ENCODE measurements at places on chromosomes 12 and 14. TPM values are rescaled to one million over a fixed set of nuclear protein-coding genes. Genes with fewer than 3 reads are reported as not detected.

SDR9C7 gene
- total RNA-seq: not detected

TGM1 gene
- total RNA-seq: 13.5 TPM

PTGDR gene
- 7.4 TPM for total RNA-seq

SPRYD3 gene
- 51.8 TPM for total RNA-seq

NTF3 gene
- not detected for total RNA-seq

TUNAR gene
- total RNA-seq: not detected

LMNTD1 gene
- total RNA-seq: not detected

GRCh38 chr12:125996443-125996842 lies 931.2 kb downstream of the AACS start:
- H3K36me3 ChIP-seq: no peaks in the 10 kb centered on the region
- no peak overlapping the region for H3K4me3 ChIP-seq
- no peak for DNase-seq
- no peak overlapping the region for H3K27ac ChIP-seq
- H3K4me1 ChIP-seq: no peaks in the 10 kb centered on the region

DNA sequence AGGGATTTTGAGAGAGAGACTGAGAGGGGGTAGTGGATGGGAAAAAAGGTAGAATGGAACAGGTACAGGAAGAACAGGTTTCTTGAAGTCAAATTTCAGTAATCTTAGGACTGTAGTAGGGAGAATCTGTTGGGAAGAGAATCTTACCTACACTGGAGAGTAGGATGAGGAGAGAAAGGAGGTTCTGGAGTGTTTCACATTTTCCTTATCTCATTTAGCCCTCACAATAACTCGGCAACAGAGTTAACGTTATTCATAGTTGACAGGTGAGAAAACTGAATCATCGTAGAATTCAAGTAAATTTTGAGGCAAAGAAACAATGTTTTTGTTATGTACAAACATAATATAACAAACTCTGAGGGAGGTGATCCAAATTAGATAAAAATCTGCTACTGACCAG lies 17.2 kb upstream of the STRN3 start:
- H3K4me1 ChIP-seq: no peaks in the 10 kb centered on the region
- no peaks in the 10 kb centered on the region for H3K27me3 ChIP-seq
- H3K36me3 ChIP-seq: no peaks in the 10 kb centered on the region
- DNase-seq: no peak
- H3K27ac ChIP-seq: no peak overlapping the region
- no peak overlapping the region for H3K4me3 ChIP-seq

- H3K27me3 ChIP-seq: no peaks in the 10 kb centered on the region
- no peak overlapping the region for H3K27ac ChIP-seq
- no peaks in the 10 kb centered on the region for H3K4me1 ChIP-seq
These were observed 22.5 kb upstream of the AKAP6 start for GRCh38 chr14:32306549-32306948.

- H3K27ac ChIP-seq: no peak overlapping the region
- no peaks in the 10 kb centered on the region for H3K4me1 ChIP-seq
- peaks cover 62% of the 10 kb centered on the region for H3K36me3 ChIP-seq
- H3K27me3 ChIP-seq: no peaks in the 10 kb centered on the region
These were observed 52.9 kb downstream of the GPATCH2L start for GRCh38 chr14:76204461-76205230.

DNA sequence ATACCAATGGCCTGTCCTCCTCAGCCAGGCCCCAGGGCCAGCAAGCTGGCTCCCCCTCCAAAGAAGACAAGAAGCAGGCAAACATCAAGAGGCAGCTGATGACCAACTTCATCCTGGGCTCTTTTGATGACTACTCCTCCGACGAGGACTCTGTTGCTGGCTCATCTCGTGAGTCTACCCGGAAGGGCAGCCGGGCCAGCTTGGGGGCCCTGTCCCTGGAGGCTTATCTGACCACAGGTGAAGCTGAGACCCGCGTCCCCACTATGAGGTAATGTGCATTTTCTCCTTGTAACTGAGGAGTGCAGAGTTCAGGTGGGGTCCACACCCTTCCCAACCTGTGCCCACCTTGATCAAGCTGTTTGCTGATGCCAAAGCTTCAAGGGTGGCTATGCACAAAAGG lies 23.4 kb downstream of the ACACB start:
- DNase-seq: no peak
- H3K4me3 ChIP-seq: no peak overlapping the region
- H3K36me3 ChIP-seq: peaks cover 25% of the 10 kb centered on the region
- peaks cover under 1% of the 10 kb centered on the region for H3K4me1 ChIP-seq

DNA sequence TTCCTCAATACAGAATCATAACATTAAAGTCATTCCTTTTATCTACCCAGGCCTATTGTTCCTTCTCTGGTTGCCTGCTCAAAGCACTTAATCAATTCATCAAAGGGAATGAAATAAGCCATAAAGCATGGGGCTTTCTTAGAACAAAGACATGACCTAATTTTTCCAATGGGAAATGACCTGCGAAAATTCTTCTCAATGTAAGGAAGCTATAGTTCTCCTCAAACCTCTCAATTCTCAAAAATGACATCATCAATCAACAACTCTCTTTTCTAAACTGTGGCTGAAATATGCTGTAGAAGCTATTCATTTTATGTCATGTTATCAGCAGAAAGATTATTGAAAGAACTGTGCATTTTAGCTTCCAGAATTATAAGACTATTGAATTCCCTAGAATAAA lies 116.0 kb upstream of the PTPRR start:
- H3K36me3 ChIP-seq: no peaks in the 10 kb centered on the region
- H3K4me3 ChIP-seq: no peak overlapping the region
- no peak overlapping the region for H3K27ac ChIP-seq
- no peaks in the 10 kb centered on the region for H3K4me1 ChIP-seq
- no peaks in the 10 kb centered on the region for H3K27me3 ChIP-seq

DNA sequence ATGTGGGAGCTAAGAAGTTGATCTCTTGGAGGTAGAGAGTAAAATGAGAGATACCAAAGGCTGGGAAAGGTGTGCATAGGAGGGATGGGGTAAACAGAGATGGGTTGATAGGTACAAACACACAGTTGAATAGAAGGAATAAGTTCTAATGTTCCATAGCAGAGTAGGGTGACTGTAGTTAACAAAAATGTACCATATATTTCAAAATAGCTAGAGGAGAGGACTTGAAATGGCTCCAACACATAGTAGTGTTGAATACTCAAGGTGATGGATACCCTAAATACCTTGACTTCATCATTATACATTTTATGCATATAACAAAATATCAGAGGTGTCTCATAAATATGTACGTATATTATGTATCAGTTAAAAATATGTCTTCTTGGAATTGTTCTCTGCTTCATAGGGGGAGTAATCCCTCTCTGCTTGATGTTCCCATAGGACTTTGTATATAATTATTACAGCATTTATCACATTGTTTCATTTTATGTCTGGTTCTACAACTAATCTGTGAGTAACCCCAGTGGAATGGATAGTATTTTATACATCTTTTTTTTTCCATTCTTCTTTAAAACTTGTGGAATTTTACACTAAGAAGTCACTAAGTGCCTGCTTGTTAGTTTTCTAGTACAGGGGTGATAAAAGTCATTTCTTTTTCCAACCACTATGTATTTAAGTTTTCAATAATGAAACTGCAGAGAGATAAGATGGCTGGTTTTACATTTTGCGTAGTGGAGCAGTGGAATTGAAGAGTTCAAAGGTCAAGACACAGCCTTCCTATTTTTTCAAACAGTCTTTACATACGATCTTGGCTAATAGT lies 1940.0 kb upstream of the SEL1L start:
- H3K36me3 ChIP-seq: no peaks in the 10 kb centered on the region
- H3K27ac ChIP-seq: no peak overlapping the region
- H3K4me3 ChIP-seq: no peak overlapping the region
- no peaks in the 10 kb centered on the region for H3K4me1 ChIP-seq

DNA sequence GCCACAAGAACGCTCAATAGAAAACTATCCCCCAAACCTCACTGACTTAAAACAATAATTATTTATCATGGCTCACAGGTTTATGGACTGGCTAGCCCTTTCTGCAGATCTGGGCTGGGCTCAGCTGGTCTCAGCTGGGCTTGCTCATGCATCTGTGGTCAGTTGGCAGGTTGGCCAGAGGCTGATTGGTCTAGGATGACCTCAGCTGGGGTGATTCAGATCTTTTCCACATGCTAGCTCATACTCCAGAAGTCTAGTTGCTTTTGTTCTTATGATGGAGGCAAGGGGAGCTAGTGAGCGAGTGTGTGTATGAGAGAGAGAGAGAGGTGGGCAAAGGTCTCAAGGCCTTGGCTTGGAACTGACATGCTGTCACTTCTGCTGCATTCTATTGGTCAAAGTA lies 181.2 kb upstream of the NRXN3 start:
- H3K36me3 ChIP-seq: no peaks in the 10 kb centered on the region
- H3K27ac ChIP-seq: peak overlapping the region; percentile 25
- DNase-seq: peak; percentile 31
- peaks cover 33% of the 10 kb centered on the region for H3K4me1 ChIP-seq
- H3K4me3 ChIP-seq: no peak overlapping the region

DNA sequence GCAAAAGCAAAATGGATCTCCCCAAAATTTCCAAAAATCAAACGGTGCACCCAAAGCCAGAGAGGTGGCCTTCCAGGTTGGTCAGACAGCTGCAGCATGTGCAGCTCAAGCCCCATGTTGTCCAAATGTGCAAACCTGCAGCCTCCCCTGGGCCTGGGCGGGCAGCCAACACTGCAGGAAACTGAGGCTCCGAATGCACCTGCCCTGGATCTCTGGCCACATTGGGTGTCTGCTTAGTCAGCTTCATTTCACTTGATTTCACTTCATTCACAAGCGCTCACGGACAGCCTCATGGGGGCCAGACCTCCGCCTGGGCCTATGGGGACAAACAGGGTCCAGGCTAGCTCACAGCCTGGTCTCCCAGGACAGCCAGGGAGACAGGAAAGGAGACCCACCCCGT lies 59.8 kb downstream of the BCL11B start:
- H3K4me1 ChIP-seq: no peaks in the 10 kb centered on the region
- no peaks in the 10 kb centered on the region for H3K36me3 ChIP-seq
- H3K27ac ChIP-seq: no peak overlapping the region
- no peak for DNase-seq

GRCh38 chr12:60920841-60921495 lies 1325.1 kb downstream of the SLC16A7 start:
- H3K27ac ChIP-seq: no peak overlapping the region
- no peaks in the 10 kb centered on the region for H3K27me3 ChIP-seq
- H3K4me1 ChIP-seq: no peaks in the 10 kb centered on the region
- no peak for DNase-seq
- H3K36me3 ChIP-seq: no peaks in the 10 kb centered on the region

DNA sequence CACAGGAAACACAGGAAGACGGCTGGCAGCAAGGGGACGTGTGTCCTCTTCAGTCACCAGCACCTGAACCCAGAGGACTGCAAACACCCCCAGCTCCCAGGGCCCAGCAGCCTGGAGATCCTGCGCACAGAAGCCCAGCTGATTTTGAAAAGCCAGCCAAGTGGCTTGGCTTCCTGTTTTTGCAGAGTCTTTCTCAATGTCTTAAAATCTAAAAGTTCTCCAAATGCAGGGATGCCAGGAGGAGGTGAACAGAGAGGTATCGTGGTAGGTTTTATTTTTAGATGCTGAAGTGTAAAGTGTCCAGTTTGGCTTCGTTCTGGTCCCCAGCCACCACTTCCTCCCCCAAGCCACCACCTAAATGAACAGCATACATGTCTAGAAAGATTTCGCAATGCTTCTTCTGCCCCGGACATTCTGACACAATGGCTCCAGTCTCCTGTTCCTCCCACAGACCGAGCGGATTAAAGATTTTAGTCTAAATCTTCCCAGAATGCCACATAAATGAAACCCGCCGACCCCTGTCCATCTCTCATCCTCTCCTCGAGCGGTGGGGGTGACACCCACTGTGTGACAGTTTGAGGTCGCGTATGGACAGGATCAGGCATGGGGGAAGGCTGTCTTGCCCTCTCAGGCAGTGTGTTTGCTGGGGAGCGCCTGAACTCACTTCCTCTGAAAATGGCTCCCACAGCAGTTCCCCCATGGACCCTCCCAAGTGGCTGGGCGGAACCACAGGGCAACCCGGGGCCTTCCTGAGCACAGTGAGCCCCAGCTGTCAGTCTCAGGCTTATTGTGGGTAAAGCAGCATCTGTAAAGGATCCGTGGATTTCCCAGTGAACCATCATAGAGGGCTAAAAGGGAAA lies 41.6 kb downstream of the ITPK1 start:
- H3K27me3 ChIP-seq: no peaks in the 10 kb centered on the region
- H3K27ac ChIP-seq: peak overlapping the region; percentile 77
- H3K4me1 ChIP-seq: peaks cover 37% of the 10 kb centered on the region
- H3K4me3 ChIP-seq: no peak overlapping the region
- H3K36me3 ChIP-seq: no peaks in the 10 kb centered on the region

- H3K27me3 ChIP-seq: no peaks in the 10 kb centered on the region
- H3K4me3 ChIP-seq: no peak overlapping the region
- H3K4me1 ChIP-seq: no peaks in the 10 kb centered on the region
- no peaks in the 10 kb centered on the region for H3K36me3 ChIP-seq
- H3K27ac ChIP-seq: no peak overlapping the region
These were observed 21.3 kb upstream of the HSP90B1 start for GRCh38 chr12:103908877-103909276.

DNA sequence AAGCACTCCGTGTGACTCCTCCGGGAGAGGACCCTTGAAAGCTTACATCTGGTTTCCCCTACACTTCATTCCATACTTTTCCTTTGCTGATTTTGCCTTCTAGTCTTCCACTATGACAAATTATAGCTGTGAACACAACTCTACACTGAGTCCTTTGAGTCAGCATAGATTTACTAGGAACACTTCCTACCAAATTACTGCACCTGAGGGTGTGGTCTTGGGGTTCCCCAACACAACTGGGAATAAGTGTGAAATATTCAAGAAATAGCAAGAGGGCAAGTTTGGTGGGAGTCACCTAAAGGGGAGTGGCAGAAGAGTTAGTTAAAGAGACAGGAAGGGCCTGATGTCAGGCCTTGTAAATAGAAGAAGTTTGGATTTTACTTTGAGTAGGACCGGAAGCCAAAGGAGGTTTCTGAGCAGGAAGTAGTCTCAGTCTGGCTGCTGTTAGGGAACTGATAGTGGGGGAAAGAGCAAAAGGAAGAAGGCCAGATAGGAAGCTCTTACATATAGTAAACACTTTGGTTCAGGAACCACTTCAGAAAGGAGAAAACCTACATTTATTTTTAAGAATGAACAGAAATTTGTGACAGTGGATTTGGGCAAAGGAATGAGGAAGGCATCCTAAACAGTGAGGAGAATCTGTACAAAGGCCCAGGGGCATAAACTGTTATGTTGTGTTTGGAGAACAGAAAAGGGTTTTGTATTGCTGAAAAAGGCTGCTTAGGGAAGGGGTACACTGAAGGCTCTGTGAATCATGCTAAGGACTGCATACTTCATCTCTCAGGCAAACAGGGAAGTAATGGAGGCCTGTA lies 14.2 kb downstream of the SEL1L start:
- no peak overlapping the region for H3K4me3 ChIP-seq
- no peaks in the 10 kb centered on the region for H3K4me1 ChIP-seq
- DNase-seq: no peak
- H3K36me3 ChIP-seq: peaks cover 43% of the 10 kb centered on the region

Data from tibial nerve (tissue), 4 donors.